Activated CD4-positive, alpha-beta T cell treated with anti-CD3 and anti-CD28 coated beads for 1 hour (primary cell): ENCODE measurements at places on chromosomes 16 and 17.

- DNase-seq = no peak
These were observed 192.8 kb downstream of the C16orf78 start for GRCh38 chr16:49566432-49566831.

GRCh38 chr17:57455063-57455914 is 199.0 kb downstream of the MSI2 start:
- no peak for DNase-seq

- DNase-seq = no peak
These were observed 242.4 kb downstream of the ZFHX3 start for GRCh38 chr16:72805486-72805885.

DNA sequence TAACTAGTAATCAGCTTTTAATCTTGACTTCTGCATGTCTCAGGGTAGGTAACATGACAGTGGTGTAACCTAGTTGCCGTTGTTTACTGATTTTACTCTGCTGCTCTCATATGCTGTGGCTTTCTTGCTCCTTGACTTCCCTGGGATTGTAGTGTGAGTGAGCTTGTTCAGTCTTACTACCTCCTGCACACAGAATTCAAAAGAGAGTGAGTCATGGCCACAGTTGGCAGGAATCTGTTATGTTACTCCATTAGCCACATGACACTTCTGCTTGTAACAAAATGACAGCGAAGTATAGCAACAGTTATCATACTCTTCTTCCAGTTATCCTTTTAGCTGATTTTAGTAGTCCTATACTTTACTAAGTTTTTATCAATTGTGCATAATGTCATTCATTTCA is 18.8 kb downstream of the TNRC6A start:
- no peak for DNase-seq

- no peak for DNase-seq
These were observed 23.5 kb downstream of the PLD6 start for GRCh38 chr17:17182598-17183136.

GRCh38 chr17:58997756-58998553 is 108.7 kb downstream of the TRIM37 start:
- no peak for DNase-seq

- DNase-seq = no peak
These were observed 24.8 kb downstream of the PDIA2 start for GRCh38 chr16:307691-308312.
